ENCODE measurements at places on chromosomes 11 and 22.

GRCh38 chr11:40291741-40292140 is 1167.7 kb downstream of the LRRC4C start:
- DNase-seq: no peak

DNA sequence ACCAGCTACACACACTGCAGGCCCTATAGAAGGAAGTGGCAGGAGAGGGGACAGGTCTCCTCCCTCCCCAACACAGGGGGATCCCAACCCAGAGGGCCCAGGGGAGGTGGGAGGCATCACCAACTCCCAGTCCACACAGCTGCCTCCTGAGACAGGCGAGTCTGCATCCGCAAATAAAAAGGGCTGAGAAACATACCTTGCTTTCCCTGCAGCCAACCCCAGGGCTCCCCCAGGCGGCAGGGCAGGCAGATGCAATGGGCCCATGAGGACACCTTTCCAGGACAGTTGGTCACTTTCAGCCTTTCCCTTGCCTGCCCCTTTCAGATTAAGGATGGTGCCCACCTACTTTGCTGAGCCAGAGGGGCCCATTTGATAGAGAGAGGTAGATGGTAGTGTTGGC is 180.0 kb downstream of the BRD1 start:
- DNase-seq: no peak

DNA sequence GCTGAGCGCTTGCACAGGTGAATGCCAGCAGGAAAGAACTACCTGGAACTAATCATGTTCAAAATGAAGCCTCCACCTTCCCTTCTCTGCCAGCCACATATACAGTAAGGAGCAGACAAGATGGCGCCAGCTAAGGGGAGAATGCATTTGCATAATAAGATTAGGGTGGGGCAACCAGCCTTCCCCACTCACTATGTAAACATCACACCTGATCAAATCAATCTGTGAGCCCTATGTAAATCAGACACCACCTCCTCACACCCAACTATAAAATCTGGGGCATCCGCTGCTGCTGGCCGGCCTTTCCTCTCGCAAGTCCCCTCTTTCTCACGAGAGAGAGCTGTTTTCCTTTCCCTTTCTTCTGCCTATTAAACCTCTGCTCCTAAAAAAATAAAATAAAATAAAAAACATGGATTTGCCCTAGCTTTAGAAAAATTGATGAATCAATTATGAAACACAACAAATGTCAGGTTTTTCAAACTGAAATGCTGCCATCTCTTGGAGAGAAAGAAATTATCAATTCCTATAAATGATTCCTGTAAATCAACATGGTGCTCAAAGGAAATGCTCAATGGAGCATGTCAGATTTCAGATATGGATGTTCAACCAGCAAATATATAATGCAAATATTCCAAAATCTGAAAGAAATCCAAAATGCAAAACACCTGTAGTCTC is 108.9 kb downstream of the SGSM3 start:
- DNase-seq: no peak

DNA sequence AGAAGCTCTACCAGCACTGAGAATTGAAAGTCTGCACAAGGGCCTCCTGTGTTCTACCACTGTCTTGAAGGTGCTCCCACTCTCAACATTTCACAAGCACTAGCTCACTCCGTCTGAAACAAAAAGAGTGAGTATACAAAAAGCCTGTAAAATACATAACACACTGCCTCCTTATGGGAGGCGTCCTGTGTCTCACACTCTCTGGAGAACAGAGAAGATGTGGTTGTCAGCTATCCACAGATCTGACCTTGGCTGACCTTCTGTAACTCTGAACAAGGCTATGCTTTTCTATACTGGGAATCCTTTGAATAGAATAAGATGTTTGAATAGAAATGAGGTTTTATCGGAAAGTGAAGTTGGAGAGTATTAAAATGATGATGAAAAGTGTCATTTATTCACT is 171.3 kb upstream of the TMEM45B start:
- no peak for DNase-seq

DNA sequence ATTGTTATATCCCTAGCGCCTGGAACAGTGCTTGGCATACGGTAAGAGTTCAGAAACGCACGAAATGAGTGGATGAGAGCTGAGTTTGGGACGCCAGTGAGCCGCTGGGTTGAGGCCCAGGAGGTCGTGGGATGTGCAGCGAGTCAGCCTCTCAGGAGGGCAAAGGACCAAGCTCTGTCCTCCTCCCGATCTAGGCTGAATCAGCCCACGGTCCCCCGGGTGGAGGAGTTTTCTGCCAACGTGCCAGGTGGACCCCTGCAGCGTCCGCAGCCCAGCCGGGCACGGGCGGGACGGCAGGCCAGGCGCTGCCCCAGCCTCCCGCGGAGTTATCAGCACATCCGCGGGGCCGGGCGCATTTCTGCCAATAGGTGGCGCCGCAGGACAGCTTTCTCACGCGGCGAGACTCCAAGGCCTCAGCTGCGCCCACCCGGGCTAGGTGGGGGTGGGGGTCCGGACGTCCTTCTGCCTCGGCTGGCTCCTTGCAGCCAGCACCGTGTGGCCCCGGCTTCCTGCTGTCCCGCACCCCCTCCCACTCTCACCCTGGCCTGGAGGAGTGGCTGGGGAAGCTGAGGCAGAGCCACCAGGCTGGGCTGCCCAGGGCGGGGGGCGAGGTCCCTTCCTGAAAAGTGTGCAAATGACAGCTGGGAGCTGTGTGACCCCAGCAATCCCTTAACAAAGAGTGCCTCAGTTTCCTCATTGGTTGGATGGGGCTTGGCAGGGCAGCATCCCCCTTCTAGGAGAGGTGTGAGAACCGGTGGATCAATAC is 2.2 kb upstream of the RPS19BP1 start:
- peak; percentile 71 for DNase-seq

DNA sequence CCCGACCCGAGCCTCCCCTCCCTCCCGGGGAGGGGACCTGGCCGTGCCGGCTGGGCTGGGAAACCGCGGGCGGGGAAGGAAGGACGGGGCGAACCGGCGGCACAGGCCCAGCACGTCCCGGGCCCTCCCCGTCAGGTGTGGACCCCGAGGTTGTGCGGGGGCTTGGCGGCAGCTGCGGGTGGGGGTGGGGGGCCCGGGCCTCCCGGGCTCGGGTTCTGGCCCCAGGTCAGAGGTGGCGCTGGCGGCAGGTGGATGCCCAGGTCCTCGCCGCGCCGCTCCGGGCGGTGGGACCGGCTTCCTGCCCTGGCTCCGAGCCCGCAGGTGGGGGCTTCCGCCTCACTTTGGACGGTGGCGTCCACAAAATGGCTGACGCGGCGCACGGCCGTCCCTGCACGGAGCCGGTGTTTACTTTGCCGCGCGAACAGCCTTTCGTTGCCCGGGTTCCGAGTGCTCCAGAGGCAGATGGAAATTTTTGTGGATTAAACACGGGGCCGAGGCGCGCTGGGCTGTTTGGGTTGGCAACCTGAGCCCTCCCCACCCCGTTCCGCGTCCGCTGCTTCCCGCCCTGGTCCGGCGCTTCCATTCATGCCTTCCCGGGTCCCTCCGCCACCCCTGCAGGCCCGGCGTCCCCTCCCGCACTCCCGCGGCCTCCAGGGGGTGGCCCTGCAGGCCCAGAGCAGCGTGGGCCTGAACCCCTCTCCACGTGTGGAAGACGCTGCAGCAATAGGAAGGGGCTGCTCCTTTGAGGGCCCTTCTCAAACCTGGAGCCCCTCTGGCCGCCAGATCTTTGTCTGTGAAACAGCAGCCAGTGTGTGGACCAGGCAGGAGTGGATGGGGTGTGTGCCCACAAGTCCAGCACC is 92.0 kb upstream of the KCNQ1OT1 start:
- DNase-seq: peak; percentile 14

GRCh38 chr22:37801946-37802309 is 5.8 kb upstream of the GCAT start:
- no peak for DNase-seq

DNA sequence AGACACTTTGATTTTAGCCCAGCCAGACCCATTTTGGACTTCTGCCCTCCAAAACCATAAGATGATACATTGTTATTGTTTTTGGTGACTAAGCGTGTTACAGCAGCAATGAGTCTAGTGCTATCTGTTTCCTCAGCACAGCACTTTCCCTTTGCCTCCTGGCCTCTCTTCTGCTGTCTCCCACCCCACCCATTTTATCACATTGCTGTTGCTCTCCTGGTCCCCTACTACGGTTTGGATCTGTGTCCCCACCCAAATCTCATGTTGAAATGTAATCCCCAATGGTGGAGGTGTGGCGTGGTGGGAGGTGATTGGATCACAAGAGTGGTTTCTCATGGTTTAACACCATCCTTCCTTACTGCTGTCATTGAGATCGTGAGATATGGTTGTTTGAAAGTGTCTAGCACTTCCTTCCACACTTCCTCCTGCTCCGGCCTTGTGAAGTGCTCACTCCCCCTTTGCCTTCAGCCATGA is 59.8 kb upstream of the CD82 start:
- no peak for DNase-seq

DNA sequence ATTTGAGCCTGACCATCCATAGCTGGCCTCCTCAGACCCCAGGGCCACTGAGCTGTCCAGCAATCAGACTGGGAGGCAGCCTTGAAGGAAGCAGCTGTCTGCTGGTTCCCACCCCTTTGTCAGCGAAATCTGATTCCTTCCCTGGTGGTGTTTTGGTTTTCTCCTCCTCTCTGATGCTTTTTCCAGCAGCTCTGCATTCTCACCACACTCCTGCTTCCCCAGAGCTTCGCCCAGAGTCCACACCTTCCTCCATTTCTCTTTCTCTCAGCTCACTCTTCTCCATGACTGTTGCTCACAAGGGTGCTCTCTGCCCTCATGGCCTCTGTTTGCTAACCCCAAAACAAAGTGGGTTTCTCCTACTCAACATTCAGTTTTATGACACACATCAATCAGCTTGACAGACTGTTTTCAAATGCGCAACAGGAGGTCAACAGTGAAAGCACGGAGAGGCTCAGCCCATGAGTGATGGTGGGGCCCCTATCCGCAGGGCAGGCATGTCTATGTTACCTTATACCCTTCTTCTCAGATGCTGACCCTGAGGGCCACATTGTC is 130.6 kb upstream of the MTNR1B start:
- no peak for DNase-seq

DNA sequence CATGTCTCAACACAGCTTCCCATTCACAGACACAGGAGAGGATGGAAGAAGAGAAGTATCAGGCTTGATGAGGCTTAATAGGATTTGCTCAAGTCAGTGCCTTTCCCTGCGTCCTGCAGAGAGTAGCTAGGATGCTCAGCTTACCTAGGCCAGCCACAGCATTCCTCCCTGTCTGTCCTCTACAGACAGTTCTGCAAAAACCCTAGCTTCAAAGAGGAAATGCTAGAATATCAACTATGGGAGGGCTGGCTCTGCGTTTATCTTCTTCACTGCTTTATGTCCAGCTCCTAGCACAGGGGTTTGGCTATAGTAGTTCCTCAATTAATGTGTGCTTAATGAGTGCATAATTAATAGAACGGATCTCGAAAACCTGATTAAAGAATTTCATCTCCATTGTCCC is 16.4 kb downstream of the KCNJ5 start:
- DNase-seq: no peak

GRCh38 chr11:17865765-17866428 is 131.3 kb downstream of the KCNC1 start:
- no peak for DNase-seq

- peak; percentile 27 for DNase-seq
Observed at GRCh38 chr11:128720522-128720985, 26.7 kb downstream of the FLI1 start.

GRCh38 chr11:26201411-26201810 is 130.5 kb upstream of the ANO3 start:
- DNase-seq: no peak

- no peak for DNase-seq
Observed at GRCh38 chr11:61384271-61385242, 7.8 kb upstream of the TMEM216 start.

- no peak for DNase-seq
Observed at GRCh38 chr11:28858076-28858475, 749.9 kb downstream of the METTL15 start.

GRCh38 chr11:41659985-41660384 is 200.5 kb upstream of the LRRC4C start:
- DNase-seq: no peak

- no peak for DNase-seq
Observed at GRCh38 chr11:57425565-57426438, 1.1 kb downstream of the SLC43A3 start.

DNA sequence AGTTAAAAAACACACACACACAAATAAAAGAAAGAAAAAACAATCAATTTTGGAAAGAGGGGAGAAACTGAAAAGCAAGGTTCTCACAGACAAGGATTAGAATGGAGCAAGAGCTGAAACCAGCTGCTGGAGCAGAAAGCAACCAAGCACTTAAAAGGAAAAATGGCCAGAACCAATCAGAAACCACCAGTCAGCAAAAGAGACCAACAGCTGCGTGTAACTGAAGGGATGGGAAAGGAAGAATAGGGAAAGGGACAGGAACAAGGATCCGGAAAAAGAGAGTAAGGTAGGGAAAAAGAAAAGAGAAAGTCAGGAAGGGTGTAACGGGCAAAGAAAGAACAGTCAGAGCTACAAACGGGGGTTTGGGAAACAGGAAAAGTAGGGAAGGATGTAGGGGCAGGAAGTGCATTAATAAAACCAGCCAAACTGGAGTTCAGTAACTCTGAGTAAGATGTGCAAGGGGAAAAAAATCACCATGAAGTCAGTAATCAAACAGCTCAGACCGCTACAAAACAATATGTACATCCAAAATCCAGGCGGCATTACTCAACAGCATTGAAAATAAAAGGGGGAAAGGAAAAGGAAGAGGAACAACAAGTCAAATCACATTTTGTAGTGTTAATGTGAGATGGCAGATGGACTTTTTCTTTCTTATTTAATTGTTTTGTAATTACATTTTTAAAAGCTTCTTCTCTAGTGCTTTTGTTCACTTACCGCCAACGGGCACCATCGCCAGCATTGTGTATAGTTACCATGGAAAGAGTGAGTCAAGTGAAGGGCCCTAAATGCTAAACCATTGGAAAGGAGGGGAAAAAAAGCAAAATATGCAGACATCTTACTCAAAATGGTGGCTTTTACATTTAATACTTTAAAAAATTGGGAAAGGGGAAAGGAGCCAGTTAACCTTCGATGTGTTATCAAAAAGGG is 49.2 kb downstream of the APOL5 start:
- no peak for DNase-seq

DNA sequence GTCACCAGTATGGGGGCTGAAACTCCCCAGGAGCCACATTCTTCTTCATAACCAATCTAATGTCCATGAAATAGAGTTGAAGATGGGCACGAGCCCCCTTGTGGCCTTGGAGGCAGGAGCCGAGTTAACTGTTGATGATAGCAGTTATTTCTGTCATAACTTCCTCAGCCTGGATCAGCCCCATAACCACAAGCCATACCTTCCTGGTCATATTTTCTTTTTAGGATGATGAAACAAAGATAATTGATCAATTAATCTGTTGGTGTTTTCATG is 65.0 kb upstream of the TTC12 start:
- DNase-seq: no peak
